ENCODE measurements at places on chromosomes 5 and 9.

- DNase-seq = no peak
These were observed 2.0 kb downstream of the LCN9 start for GRCh38 chr9:135664801-135665794.

DNA sequence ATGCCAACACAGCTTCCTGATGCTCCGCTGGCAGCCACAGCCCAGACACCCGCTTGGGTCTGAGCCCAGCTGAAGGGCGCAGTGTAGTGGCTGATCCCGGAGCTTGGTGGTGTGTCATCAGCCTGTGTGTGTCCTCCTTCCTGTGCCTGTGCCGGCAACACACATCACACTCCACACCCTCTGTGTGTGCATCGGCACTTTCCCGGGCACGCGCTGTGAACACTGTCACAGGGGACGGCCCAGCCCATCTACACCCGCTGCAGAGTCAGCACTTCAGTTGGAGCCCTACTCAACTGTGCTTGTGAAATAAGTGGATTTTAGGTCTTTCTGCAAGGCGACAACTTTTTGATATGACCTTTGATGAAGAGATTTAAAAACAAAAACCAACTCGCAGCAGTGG, 189.4 kb downstream of the IRX2 start:
- no peak for DNase-seq

DNA sequence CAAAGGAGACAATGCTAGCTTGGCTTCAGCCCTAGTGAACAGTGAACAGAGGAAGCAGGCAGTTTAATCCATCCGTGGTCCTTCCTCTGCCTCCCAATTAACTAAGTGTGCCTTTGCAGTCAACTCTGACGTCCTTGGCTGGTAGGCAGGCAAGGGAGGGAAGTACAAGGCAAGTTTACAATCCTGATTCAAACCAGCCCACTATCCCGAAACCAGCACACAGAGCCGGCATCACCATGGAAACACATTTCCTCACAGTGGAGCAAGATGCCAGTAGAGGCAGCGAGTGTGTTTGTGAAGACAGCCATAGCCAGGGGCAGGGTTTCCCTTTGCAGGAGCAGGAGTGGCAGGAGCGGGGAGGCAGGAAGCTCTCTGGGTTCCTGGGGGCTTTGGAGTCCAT, 73.9 kb downstream of the GOLPH3 start:
- peak; percentile 78 for DNase-seq

DNA sequence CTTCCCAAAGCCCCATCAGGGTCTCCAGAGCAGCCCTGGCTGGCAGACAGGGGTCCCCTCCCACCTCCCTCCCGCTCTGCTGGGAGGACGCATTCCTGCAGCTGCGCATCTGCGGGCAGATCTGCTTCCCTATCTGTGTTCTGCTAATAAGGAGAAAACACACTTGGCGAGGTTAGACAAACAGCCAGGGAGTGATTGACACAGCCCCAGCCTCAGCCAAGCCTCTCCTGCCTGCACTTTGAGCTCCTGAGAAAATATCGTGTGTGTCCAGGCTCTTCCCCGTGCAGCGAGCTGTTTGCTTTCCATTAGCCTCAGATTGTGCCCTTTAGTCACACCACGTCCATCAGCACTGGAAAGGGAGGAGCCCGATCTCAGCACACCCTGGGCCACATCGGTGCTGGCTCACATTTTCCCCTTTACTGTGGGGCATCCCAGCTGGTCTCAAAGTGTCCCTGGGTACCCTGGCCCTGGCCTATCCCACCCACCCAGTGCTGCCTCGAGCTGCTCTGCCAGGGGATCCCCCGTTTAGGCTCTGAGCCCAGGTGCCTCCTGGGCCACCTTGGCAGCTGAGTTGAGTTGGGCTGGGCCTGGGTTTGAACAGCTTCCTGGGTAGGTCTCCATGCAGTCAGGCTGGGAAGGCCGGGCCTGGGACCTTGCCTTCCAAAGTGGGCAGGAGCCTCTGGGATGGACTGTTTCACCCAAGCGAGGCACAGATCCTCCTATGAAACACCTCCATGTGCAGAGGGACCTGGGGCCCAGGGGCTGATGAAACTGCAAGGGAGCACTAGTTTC, 61.1 kb downstream of the BARX1 start:
- no peak for DNase-seq

DNA sequence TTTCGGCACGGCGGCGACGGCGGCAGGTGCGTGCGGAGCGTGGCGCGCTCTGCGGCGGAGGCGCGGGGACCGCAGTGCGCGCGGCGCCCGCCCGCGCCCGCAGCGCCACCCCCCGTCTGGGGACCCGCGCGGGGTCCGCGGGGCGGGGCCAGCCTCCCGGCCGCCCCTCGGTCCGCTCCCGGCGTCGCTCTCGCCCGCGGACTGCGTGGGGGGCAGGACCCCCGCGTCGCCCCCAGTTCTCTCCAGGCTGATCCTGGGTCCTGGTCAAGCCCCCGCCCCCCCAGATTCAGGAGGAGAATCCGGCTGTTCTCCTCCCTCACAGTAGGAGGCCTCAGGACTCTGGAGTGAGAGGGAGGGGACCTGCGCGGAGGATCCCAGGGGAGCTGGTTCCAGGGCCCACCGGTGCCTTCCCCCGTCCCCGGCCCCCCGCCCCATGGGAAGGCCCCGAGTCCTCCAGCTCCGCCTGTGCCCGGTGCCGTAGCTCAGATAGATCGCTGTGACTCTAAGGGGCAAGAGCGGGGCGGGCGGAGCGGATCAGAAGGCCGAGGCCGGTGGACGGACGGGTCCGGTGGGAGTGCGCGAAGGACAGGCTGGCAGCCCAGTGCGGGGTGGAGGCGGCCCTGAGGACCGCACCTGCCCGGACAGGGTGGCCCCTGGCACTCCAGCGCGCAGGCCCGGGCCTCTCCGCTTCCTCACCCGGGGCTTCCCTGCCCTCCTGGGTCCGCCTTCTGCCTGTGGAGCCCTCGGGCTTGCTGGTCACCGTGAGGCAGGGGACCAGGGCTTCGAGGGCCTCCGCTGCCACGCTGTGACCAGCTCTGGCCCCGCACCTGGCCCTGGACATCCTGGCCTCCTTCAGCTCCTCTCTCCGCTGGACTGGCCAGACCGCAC, at the start of gene RNF208:
Gene RNF208 (minus strand): TSS at position 51 of the 888 bp plus-strand sequence. CDS start 1,028 bp downstream, outside the sequence.
- no peak for DNase-seq
